Activated T-helper 17 cell treated with anti-CD3 and anti-CD28 coated beads, Interleukin-2, amount 50 U/mL, for 72 hours (primary cell): ENCODE measurements at places on chromosomes 1 and 21. TPM values are rescaled to one million over a fixed set of nuclear protein-coding genes. Genes with fewer than 3 reads are reported as not detected.

DNA sequence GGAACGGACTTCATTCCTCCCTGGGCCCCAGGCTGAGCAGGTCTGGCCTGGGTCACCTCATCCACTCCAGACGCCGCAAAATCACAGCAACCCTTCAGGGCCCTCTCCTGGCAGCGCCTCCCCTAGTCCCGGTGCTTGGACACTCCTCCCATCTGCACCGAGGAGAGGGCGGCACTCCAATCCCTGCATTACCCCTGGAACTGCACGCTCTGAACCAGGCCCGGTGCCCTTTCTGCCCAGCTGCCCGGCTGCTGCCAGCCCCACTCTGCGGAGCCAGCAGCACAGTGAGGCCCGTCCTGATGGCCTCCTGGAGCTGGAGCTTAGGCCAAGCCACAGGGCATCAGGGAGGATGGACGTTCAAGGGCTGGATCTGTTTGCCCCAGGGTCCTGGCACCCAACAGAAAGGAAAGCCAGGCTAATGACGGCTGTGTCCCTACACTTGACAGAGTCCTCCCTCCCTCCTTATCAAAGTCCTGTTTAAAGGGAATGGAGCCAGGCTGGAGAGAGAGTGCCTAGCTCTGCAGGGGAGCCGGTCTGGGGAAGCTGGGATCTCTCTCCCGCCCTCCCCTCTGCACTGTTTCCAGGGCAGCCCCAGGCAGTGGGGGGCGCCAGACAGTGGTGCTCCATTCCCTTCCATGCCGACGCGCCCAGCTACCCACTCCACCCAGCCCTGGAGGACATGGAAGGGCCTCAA is 12.7 kb downstream of the COL6A2 start:
- ATAC-seq: no peak

DNA sequence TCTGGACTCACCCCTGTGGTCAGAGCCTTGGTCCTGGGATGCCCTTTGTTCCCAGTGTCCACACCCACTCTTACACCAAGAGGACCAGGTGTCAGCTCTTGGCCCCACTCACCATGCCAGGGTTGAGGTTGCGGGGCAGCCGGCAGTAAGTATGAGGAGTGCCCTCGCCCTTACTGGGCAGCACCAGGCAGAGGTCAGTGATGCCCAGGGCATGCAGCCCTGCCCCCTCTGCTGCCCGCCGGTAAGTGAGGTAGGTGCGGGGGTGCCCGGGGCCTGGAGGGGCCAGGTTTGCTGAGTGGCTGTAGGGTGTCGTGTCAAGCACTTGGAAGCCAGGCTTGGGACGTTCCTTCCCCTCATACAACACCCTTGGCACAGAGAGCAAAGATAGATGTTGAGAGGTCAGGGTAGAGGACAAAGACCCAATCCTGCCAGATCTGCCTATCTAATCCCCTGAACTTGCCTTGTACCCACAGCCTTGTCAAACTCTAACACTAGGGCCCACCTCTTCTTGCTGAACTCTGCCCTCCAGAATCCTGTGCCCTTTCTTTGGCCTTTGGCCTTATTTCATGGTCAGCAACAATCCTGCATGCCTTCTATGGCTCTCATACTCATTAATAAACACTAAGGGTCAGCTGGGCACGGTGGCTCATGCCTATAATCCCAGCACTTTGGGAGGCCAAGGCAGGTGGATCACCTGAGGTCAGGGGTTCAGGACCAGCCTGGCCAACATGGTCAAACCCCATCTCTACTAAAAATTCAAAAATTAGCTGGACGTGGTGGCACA is 3.6 kb downstream of the DENND4B start:
- ATAC-seq: no peak

- no peak for ATAC-seq
Observed at GRCh38 chr1:94543893-94544635, 2.5 kb upstream of the F3 start.

- ATAC-seq: no peak
Observed at GRCh38 chr1:219826290-219826689, 102.1 kb downstream of the SLC30A10 start.

- ATAC-seq: no peak
Observed at GRCh38 chr1:177505905-177506590, 335.3 kb downstream of the BRINP2 start.

DNA sequence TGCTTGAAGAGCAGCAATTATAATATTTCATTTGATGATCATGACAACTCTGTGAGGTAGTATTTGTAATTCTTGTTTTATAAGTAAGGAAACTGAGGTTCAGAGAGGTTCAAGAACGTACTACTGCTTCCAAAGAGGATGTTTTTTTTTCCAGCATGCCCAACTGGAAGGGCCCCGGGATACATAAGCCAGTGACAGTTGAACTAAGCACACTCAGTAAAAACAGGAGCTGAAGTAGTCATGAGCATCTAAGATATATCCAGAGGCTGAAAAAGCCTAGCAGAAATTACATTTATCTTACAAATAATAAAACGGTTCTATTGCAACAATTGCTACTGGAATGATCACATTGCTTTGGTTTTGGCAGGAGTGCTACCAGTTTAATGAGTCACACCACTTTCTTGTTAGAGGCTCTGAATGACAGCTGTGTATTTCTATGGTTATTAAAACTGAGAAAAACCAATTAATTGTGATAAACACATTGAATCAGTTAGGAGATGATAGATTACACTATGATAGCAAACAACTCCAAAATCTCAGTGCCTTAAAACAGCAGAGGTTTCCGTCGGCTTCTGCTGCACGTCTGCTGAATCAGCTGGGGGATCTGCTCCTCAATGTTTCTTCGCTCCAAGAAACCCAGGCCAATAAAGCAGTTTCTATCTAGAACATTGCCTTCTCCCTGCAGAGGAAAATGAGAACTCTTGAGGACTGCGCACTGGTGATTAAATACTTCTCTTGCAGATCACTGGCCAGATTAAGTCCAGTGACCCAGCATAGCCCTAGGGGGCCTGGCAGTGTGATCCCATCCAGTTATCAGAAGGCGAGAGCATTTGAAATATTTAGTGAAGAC is 522.7 kb downstream of the PLPP3 start:
- no peak for ATAC-seq

- ATAC-seq: no peak
Observed at GRCh38 chr1:222926566-222926965, 111.7 kb downstream of the DISP1 start.

- no peak for ATAC-seq
Observed at GRCh38 chr1:54255026-54255702, 55.2 kb downstream of the MRPL37 start.

DNA sequence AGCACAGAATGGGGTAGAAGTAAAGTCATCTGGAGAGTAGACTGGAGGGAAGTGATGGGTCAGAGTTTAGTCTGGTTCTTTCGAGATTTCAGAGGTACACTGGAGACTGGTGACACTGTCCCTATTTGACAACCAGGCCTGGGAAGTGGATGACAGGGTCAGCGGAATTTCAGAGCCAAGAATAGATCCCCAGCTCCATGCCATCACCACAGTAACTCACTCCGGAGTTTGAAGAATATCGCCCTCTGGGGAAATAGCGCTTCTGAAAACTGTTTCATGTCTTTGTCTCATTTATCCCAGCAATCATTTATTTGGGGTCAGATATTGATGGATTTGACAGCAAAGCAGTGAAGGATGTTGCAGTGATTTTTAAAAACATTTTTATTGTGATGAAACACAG is 7.6 kb upstream of the NFASC start:
- ATAC-seq: no peak

DNA sequence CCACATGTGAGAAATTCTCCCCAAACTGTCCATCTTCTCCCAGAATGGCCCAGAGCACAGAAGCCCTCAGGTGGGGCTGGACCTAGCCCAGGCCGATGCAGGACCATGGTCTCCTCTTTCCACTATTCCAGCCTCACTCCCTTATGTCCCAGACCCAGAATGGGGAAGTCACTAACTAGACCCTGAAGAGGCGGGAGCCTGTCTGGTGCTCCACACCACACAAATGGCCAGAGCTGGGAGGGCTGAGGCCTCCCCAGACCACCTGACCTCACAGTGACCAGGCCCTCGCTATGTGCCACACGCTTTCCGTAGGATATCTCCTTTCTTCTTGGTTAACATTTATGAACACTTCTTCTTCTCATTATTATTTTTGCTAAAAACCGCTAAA is 54.9 kb upstream of the EDN2 start:
- ATAC-seq: no peak

GRCh38 chr1:8662380-8663072 is 154.9 kb downstream of the RERE start:
- no peak for ATAC-seq

Gene CELA3A
- total RNA-seq: not detected

Gene KCNT2
- total RNA-seq: 0.04 TPM

Gene MATN1
- total RNA-seq: 0.26 TPM

Gene RCSD1
- total RNA-seq: 69.0 TPM

Gene TAL1
- not detected for total RNA-seq

Gene NKAIN1
- total RNA-seq: not detected

Gene CORT
- not detected for total RNA-seq
